ENCODE measurements at places on chromosomes 11 and 22.

GRCh38 chr11:65492637-65493366 is 6.0 kb upstream of the MALAT1 start:
- no peak for DNase-seq

DNA sequence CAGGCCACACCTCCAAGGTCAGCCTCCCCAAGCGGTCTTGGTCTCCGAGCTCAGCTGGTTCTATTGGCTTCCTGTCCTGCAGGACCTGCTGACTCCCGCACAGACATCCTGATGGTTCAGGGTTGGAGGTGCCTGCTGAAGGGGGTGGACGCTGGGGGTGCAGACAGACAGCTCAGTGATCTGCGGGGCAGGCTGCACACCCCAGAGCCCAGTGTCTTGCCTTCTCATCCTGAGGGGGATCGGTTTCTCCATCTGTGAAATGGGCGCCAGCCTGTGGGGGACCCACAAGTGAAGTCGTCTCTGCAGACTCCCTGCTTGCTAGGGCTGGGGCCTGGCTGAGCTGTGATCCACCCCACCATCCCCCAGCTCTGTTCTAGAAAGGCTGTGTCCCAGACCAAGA is 13.8 kb downstream of the FLRT1 start:
- DNase-seq, result no peak

DNA sequence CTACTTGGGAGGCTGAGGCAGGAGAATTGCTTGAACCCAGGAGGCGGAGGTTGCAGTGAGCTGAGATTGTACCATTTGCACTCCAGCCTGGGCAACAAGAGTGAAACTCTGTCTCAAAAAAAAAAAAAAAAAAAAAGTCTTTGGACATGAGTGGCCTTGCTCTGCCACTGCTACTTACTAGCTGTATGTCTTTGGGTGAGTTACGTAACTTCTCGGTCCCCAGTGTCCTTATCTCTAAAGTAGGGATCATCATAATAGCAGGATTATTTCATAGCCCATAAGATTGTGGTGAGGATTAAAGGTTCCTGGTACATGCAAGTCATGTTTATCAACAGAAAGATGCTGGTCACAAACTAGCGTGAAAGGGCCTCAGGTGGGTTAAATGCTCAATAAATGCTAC is 53.9 kb upstream of the HEPHL1 start:
- no peak for DNase-seq

- no peak for DNase-seq
Observed at GRCh38 chr11:118074091-118074685, 2.7 kb upstream of the TMPRSS4 start.

DNA sequence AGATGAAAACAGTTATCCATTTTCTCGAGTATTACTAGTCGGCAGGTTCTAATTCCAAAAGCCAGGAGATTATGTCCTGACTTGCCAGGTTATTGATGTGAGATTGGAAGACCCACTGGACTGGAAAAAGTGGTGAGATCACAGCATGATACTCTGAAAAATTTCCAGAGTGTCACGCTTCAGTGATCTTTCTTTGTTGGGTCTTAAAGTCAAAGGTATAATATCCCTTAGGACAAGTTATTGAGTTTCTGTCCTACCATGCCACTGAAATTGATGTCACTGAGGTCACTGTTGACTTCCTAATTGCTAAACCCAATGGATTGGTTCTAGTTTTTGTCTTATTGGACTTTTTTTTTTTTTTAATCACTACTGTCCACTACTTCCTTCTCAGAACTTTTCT is 104.5 kb upstream of the GRAMD1B start:
- DNase-seq, result no peak

- DNase-seq, result no peak
Observed at GRCh38 chr22:41983513-41984405, 14.5 kb downstream of the SEPTIN3 start.

- DNase-seq, result no peak
Observed at GRCh38 chr22:45670981-45671782, 452 bp upstream of the ATXN10 start.

- no peak for DNase-seq
Observed at GRCh38 chr11:128297805-128298204, 289.6 kb downstream of the ETS1 start.

GRCh38 chr11:100543386-100543785 is 143.7 kb upstream of the ARHGAP42 start:
- no peak for DNase-seq

GRCh38 chr11:78560826-78561484 is 13.7 kb downstream of the NARS2 start:
- DNase-seq, result no peak

DNA sequence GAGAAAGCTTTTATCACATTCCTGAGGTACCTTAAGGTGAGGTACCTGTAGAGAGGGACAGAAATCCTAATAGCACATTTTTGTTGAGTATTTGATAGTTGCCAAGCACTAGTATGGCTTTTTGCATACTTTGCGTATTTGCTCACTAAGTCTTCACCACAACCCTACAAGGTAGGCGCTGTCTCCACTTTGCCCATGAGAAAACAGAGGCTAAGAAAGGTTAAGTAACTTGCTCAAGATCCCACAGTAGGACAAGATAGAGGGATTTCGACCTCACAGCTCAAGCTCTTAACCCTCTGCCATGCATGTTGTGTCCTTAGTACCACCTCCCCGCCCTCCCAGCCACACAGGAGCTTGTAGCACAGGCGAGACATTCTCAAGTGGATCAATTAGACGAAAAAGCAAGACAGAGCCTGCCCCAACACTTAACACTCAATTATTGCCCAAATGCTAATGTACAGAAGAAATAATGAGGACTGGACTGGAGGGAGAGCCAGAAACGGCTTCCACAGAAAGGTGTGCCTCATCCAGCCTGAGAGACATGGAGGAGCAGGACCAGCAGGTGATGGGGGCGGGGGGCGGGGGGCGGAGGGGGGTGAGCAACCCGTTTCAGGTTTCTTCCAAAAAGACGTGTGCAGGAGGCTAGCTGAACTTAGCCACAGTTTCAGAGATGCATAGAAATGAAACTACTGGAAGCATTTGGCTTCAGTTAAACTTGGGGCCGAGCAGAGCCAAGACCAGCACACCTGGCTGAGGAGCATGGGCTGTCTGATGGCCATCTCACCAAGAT is 26.7 kb upstream of the CD44 start:
- DNase-seq, result peak; percentile 95

DNA sequence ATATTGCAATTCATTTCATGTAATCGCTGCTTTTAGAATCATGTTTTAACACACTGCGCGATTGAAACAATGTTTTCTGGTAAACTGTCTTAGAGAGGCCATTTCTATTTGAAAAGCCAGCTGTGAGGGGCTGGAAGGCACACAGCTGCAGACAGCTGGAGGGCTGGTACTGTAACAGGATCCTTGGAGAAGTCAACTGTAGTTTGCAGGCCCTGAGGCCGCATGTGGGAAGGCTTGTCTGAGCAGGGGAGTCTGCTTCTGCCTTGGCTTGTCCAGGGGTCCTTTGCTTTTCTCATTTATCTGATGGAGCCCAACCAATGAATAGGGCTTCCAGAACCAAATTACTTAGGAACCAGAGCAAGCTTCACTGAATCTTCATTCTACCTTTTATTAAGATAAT is 313.5 kb downstream of the BLID start:
- DNase-seq, result no peak

DNA sequence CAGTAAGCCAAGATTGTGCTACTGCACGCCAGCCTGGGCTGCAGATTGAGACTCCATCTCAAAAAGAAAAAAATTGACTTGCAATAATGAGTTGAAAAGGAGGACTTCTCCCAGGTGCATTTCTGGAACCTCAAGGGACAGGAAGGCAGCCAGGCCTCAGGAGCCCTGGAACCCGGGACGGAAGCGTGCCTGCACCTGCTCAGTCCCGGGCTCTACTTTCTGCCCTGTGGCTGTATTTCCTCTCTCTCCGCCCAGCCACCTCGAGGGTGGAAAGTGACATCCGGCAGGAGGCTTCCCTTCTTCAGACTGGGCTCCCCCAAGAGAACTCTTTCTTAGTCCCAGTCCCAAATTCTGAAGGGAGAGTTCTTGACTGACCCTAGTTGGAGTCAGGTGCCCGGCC is 20.2 kb upstream of the GAL start:
- no peak for DNase-seq

- DNase-seq, result peak; percentile 98
Observed at GRCh38 chr11:66051766-66052663, at the start of gene SF3B2. TSS of gene SF3B2 (plus strand) at chr11:66052364. CDS start at chr11:66052385, 21 bp downstream.

All from NCI-H1105 (cell line).